ENCODE measurements at places on chromosomes 2 and 18.

DNA sequence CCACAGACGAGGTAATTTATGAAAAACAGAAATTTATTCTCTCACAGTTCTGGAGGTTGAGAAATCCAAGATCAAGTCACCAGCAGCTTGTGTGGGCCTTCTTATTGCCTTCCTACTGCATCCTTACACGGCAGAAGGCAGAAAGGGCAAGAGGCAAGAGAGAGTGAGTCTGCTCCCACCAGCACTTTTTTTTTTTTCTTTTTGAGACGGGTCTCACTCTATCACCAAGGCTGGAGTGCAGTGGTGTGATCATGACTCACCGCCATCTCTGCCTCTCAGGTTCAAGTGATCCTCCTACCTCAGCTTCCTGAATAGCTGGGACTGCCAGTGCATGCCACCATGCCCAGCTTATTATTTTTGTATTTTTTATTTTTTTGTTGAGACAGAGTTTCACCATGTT lies 78.5 kb upstream of the HK2 start:
- DNase-seq, result no peak

GRCh38 chr2:227939271-227940027 lies 68.0 kb downstream of the DAW1 start:
- no peak for DNase-seq

GRCh38 chr18:9065864-9066263 lies 36.6 kb upstream of the NDUFV2 start:
- DNase-seq, result no peak

- no peak for DNase-seq
Measured at GRCh38 chr18:11872479-11873136, 21.4 kb downstream of the CHMP1B start.

GRCh38 chr2:173545364-173545763 lies 190.7 kb downstream of the CDCA7 start:
- no peak for DNase-seq

- no peak for DNase-seq
Measured at GRCh38 chr2:110725370-110725769, 7.0 kb upstream of the ACOXL start.

DNA sequence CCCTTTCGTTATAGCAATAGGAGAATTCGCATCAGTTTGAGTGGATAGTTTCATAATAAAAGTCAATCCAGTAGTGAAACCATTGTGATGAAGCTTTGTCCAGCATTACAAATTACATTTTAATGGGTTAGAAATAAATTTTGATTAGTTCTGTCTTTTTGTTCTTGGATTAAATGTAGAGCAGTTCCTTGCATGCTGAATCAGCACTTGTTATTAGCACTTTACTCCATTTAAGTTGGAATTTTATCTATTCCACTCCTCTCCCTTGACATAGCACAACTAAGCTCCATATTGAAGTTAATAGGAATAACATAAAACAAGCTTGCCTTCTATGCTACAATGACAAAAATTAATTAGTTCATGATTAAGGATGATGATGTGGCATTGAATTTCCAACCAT lies 624.1 kb downstream of the CCDC85A start:
- DNase-seq, result no peak

GRCh38 chr18:61732854-61733253 lies 160.0 kb downstream of the RNF152 start:
- no peak for DNase-seq

- DNase-seq, result no peak
Measured at GRCh38 chr2:66888791-66889631, 454.1 kb downstream of the MEIS1 start.

- no peak for DNase-seq
Measured at GRCh38 chr2:236720974-236721540, 151.4 kb downstream of the ACKR3 start.

DNA sequence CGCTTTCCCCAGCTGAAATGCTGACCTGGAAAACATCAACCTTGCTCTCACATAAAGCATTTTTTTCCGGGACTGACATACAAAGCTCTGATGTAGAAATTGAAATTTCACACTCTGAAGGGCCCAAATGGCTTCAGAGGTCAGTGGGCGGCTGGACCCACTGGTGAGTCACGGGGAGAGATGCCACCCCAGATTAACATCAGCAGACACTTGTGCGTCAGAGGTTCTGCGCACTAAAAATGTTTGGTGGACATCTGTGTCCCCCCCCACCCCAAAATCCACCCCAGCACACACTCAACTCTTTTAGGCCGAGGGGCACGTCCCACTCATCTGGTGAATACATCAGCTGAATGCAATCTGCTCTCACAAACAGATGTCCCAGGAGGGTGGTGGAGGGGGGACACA lies 208.9 kb downstream of the ASB1 start:
- no peak for DNase-seq

- DNase-seq, result no peak
Measured at GRCh38 chr2:105732101-105732500, 12.6 kb upstream of the NCK2 start.

DNA sequence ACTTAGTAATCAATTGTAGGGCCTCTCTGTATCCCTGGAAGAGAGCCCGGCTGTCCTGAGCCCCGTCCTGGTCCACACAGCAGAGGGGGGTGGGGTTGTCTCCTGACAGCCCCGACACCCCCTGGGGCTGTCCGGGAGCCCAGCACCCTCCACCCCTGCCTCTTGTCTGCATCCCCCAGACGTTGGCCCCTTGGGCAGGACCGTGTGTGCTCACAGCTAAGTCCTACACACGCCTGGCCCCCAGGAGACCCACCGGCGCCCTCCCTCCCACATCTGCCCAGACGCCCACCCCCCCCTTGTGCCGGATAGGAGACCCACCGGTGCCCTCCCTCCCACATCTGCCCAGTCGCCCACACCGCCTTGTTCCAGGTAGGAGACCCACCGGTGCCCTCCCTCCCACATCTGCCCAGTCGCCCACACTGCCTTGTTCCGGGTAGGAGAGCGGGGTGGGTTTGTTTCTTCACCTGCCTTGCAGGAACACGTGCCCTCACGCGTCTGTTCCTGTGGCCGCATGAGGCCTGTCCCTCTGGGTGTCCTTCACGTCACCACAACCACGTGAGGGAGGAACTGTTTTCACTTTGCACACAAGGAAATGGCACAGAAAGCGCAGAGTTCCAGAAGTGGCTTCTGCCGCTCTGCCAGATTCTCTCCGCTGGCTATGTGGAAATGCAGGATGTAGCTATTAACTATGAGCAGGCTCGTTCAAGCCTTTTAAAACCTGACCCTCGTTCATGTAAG lies 61.1 kb upstream of the NFATC1 start:
- DNase-seq, result no peak

DNA sequence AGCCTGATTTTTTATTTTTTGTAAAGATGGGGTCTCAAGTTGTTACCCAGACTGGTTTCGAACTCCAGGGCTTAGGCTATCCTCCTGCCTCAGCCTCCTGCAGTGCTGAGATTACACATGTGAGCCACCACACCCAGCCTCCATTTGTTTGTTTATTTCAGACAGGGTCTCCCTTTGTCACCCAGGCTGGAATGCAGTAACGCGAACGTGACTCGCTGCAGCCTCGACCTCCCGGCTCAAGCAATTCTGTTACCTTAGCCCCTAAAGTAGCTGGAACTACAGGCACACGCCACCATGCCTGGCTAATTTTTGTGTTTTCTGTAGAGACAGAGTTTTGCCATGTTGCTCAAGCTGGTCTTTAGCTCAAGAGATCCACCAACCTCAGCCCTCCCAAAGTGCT lies 27.2 kb downstream of the UBXN4 start:
- DNase-seq, result no peak
